ENCODE measurements at places on chromosomes 7 and 10.
A peak's percentile ranks its signal among the peaks of the same experiment; 100 is the strongest.

DNA sequence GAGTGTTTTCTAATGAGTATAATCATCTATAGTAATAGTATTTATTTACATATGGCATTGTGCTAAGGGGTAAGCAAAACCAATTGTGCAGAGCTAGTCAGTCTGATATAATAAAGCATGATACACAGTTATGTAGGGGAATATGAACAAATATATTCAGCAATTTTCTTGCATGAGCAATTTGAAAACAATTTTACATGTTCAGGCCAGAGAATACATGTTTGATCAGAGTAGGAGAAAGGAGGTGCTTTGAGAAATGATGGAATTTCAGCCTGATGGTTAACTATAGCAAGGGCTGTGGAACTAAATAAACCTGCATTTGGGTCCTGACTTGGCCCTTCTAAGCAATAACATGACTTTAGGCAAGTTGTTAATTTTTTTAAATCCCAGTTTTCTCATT lies 214.5 kb downstream of the TWIST1 start:
- no peak for DNase-seq

GRCh38 chr10:127216786-127217185 lies 20.4 kb upstream of the INSYN2A start:
- DNase-seq, result no peak

DNA sequence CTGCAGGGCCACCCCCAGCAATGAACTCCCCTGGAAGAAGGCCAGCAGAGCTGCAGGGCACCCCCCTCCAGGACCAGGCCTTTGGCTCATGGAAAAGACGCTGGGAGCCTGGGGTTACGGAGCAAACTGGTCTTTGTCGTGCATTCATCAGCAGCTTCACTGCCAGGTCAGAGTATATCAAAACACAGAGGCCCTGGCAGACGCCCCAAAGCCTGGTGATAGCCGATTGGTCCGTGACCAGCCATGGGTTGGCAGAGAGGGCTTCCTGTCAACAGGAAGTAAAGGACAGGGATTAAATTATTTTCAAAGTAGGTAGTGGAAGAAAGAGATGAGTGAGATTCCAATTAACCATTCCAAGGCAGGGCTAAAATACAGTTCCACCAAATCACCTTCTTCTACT lies 9.0 kb downstream of the PRKAG2 start:
- peak; percentile 32 for DNase-seq

DNA sequence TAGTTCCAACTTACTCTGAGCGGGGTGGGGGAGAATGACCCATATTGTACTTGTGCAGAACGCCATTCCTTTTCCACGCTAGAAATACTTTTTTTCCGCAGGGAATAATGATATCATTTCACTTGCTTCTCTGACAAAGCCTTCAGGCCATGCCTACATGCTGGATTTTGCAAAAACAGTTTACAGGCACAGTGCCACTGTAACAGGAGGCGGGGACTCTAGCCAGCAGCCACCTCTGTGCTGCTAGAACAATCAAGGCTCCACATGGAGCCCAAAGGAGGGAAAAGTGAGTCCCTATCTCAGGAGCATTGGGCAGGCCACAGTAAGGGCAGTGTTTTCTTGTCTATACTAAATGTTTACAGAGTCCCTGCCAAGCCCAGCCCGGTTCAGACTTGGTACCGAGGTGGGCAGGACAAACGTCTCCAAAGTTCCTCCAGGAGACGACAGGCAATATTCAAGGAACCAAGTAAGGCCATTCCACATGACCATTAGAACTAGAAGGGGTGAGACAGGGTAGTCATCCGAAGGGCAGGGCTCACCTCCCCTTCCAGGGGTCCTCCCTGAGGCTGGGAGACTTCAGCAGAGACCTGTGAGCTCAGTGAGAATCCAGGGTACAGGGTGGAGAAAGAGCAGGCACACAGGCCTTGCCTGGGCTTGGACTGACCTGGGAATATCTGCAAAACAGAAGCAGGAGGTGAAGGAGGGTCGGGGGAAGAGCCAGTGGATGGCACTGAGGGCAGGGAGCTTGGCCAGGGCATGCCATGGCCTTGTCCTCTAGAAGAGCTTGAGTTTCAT lies 90.9 kb upstream of the NPS start:
- no peak for DNase-seq

GRCh38 chr10:33145451-33146188 lies 187.6 kb upstream of the ITGB1 start:
- peak; percentile 51 for DNase-seq

DNA sequence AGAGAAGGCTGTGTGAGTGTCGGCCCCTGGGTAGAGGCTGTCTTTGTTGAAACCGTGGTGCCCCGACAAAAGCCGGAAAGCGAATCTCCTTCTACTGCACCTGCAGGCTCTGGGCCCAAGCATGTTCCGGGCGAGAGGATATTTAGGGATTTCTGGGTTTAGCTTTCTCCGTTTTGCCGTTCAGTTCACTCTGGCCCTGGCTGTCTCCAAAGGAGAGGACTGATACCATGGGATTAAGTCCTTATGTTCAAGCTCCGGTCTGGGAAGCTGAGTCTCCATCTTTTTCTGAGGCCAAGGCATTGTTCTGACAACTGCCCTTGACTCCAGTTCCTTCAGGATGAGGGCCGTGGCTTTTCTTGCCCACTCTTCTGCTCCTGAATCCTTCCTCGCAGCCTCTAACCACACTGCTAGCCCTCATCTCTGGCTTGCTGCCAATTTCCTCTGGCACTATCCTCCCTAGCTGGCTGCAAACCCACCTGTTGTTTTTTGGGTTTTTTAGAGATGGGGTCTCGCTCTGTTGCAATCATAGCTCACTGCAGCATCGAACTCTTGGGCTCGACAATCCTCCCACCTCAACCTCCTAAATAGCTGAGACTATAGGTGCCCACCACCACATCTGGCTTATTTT lies 206.8 kb downstream of the SKIDA1 start:
- peak; percentile 51 for DNase-seq

DNA sequence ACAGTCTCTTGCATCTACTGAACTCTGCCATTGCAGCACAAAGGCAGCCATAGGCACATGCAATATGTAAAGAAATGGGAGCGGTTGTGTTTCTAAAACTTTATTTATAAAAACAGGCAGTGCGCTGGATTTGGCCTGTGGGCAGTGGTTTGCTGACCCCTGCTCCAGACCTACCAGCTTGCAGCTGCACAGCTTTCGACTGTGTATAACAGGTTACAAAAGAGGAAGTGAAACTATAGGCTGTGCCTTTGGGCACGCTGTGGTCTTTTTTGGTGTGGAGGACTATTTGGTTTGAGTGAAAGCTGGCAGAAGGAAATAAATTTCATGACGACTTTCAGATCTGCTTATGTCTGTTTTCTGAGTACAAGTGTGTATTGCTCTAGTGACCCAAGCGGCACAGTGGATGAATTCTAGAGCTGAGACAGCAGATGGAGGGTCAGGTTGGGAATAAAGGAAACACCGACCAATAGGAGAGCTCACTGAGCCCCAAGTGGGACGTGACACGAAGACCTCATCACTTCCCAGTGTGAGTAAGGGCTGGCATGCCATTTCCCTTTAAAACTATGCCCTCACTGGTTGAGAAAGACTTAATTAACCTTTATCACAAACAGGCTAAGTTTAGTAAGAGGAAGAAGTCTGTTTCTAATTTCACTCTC lies 152.7 kb downstream of the ANK3 start:
- no peak for DNase-seq

DNA sequence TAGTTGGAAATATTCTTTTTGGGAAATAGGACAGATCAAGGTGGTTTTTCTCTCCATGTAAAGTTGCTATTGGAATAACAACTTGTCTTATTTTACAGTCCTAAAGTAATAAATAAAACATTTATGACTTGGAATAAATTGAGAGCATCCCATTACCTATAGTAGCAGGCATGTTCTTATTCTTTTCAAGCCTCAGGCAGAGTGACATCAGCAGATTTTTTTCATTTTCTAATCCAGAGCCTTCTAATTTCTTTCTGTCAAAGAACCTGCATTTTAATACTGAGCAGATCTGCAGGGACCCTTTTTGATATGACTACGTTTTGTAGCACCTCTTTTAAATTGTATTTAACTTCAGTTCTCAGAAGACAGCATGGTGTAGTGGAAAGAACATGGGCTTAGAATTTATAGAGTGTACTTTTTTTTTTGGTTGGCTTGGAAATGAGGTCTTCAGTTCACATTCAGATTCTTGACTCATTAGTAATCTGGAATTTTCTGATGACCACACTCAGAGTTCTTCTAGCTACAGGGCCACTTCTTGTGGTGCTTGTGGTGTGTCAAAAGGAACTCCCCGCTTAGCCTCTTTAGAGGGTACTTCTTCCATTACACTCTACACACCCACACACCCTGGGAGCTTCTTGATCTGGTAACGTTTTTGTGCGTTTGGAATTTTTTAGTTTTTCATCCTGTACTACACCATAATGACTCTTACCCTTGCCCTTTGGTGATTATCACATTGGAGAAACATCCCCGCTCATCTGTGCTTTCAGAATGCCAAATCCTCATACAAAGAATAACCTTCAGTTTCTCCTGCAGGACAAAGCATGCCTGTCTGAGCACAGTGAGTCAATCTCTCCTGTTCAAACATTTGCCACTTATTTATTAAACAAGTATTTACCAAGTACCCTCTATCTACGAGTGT lies 34.6 kb downstream of the AGK start:
- DNase-seq, result no peak

GRCh38 chr10:102644646-102645387 lies 538 bp downstream of the TRIM8 start:
- peak; percentile 87 for DNase-seq

GRCh38 chr7:35375516-35375915 lies 121.6 kb upstream of the TBX20 start:
- no peak for DNase-seq

DNA sequence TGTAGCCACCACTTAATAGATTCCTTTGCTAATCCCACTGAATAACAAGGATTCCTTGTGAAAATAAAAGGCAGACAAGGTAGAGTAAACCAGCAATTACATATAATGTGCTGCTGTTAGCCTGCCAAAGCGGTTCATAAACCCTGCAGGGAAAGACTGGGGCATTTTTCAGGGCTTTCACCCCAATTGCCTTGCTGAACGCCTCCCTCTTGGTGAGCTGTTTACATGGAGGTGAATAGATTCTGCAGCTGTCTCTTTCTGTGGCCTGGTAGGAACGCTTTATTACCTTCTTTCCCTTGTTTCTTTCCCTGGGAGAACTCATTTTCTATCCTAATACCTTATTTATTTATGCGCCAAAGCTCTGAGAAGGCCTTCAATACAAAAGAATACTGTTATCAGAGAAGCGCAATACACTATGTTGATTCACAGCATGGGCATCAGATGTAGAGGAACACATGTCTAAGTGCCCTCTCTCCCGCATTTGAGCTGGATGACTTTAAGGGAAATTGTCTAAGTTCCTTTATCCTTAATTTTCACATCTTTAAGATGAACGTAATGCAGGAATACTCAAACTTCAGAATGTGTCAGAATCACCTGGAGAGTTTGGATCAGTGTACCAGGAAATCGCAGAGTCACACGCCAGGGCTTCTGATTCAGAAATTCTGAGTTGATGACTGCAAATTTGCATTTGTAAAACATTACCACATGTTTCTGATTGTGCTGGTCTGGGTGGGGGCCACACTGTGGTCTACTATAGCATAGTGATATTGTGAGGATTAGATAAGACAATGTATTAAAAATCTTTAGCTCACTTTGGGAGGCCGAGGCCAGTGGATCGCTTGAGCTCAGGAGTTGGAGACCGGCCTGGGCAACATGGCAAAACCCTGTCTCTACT lies 1203.8 kb downstream of the SORCS3 start:
- no peak for DNase-seq

DNA sequence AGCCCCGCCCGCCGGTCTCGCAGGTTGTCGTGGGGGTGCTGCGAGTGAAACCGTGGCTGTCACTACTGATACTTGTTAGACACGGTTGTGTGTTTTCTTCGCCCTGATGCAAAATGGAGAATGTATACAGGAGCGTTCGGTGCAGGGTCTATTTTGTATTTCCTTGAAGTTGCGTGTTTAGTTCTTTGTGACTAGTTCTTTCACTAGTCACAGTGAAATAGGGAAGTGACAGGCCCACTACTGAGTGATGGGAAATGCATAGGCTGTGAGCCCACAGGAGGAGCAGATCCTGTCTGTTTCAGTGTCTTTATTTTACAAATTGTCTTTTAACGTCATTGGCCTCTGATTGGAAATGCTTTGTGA lies 675 bp downstream of the ABRAXAS2 start:
- DNase-seq, result no peak

DNA sequence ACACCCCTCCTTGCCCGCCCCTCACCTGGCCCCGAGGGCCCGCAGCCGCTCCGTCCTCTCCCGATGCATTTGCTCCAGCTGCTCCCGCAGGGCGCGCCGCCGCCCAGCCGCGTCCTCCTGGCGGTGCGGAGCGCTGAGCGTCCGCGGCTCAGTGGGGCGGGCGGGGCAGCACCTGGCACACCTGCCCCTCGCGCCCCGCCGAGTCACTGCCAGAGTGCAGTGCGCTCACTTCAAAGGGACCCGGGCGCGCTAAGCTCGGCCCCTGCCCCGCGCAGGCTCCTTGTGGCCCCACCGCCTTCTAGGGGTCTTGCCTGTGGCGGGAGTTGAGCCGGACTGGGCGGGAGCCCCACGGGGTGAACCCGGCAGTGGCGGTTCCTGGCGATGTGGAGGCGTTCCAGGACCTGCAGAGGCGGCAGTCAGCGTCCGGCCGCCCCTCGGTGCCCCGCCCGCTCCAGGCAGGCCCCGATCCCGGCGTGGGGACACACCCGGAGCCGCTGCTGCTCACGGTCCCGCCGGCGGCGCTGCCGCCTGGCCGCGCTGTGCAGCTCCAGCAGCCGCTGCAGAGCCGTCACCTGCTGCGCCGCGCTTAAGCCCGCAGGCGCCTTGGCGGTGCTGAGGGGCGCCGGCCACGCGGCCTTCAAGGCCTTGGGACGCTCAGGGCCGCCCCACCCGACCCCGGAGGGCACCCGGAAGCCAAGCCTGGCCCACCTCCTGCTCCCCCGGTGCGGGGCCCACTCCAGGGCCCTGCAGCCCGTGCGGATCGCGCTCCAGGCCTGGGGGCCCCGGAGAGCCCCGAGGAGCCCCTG lies 6.7 kb downstream of the ATP6V1F start:
- DNase-seq, result peak; percentile 77

DNA sequence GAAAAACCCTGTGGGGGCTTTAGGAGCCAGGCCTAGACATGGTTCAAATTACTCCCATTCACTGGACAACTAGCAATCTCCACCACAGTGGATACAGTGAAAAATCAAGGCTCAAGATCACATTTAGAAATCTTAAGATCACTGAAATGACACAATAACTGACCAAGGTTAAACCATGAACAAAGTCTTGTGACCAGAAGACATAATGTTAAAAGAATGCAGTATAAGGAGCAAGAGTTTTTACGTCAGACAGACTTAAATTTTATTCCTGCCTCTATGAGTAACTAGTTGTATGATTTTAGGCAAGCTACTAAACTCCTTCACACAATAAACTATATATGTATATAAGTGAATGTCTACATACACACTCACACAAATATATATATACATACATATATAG lies 68.5 kb downstream of the MICU1 start:
- no peak for DNase-seq

GRCh38 chr7:75817116-75817515 lies 3.5 kb upstream of the CCL24 start:
- DNase-seq, result no peak

GRCh38 chr7:30921540-30922401 lies 10.1 kb downstream of the AQP1 start:
- no peak for DNase-seq

- DNase-seq, result no peak
Measured at GRCh38 chr7:77202481-77202976, 2.9 kb upstream of the FGL2 start.
